ENCODE measurements at places on chromosomes 16 and 17.
A peak's percentile ranks its signal among the peaks of the same experiment; 100 is the strongest.

DNA sequence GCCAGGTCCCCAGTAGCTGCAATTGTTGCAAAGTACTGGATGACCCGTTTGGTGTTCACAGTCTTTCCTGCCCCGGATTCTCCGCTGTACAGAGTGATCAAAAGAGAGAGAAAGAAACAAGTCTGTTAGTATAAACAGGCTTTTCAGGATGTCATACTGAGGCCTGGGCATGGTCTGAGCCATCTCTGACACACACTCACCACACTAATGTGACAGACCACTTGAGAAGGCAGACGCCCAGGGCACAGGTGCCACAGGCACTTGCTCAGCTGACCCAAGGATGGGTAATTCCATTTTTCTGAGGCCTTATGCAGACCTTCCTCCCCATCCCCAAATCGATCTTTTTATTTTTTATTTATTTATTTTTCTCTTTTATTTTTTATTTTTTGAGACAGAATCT lies 7.5 kb downstream of the MYH3 start:
- DNase-seq, result no peak

DNA sequence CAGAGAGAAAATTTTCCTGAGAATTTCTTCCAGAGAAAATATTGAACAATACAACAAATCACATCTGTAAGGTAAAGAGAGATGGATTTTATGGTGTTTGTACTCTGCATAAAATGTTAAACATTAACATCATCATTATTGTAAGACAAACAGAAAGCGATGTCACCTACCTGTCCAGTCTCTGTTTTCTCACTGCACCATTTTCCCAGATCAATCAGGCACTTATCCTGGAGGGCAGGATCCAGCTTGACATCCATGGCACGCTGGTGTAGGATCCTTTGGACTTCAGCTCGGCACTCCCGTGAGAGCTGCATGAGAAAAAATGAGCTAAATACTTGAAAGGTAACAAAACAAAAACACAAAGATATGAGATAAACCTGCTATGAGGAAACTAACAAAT lies 55.9 kb upstream of the CLEC18B start:
- DNase-seq, result no peak

GRCh38 chr16:4660454-4661007 lies 32.8 kb upstream of the NUDT16L1 start:
- DNase-seq, result peak; percentile 93

DNA sequence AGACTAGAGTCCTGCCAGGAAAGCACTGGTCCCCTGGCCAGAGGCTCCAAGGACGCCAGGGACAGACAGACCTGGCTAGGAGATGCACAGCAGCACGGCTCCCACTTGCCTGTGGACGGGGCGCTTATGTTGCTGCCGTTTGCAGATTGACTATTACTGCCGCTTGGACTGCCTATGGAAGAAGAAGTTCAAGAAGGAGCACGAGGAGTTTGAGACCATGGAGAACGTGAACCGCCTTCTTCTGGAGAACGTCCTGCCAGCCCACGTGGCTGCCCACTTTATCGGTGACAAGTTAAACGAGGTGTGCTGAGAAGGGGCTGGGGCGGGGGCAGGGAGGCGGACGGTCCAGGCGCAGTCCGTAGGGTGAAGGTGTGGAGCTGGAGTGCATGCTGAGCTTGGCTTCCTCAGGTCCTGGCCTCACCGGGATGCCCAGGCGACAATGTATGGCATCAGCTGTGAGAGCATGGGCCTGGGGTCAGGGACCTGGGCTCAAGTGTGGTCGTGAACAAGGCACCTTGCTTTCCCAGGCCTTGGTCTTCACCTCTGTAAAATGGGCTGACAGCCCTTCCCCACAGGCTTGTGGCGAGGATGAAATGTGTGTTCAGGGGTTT lies 45.6 kb downstream of the ADCY7 start:
- no peak for DNase-seq

- no peak for DNase-seq
Observed at GRCh38 chr17:80166446-80166845, 3.4 kb upstream of the CARD14 start.

DNA sequence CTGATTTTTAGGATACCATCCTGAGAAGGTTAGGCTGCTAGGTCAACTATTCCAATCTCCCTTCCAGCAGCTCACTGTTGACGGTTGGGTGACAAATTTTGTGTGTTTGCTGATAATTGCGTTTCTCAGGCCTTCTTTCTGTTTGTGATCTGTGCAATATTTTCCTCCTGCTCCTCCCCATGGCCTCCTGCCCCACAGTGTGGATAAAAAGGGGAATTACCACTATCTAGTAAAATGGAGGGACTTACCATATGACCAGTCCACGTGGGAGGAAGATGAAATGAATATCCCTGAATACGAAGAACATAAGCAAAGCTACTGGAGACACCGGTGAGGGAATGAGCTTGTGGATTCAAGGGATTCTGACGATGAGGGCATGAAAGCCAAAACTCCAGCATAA lies 9.2 kb downstream of the CHD3 start:
- no peak for DNase-seq

GRCh38 chr17:72603420-72604242 lies 482.8 kb downstream of the SOX9 start:
- no peak for DNase-seq

DNA sequence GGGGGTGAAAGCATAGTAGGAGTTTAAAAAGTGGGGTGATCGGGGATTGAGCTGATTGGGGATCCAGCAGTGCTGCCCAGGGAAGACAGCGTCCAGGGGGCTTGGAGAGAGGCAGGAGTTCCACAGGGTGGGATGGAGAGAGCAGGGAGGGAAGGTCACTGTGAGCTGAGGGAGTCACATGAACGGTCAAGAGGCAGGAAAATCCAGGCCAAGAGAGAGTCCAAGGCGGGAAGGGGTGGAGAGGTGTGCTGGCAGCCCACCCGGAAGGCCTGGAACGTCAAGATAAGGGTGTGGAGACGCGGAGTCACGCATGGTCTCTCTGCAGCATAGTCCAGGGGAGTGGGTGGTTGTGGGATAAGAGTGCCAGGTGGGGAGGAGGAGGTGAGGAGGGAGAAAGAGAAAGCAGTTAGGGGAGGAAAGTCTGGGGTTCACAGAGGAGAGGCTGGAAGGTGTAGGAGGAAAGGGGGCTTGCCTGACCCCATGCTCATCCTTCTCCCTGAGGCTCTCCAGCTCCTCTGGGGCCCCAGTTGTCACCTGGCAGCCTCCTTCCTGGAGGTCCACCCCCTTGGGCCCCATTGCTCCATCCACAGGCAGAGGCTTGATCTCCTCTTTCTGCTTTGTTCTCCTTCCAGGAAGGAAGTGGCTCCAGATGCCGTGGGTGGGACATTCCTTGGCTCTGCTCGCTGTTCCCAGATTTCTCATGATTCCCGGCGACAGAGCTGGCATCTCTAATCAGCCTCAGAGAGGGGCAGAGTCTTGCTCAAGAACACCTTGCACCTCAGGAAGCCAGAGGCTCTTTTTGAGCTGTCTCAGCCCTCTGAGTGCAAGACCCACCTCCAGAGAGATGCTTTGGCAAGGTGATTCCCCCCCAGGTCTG lies 28.7 kb downstream of the CCR7 start:
- peak; percentile 40 for DNase-seq

GRCh38 chr17:65626451-65626850 lies 65.0 kb upstream of the AXIN2 start:
- no peak for DNase-seq

- no peak for DNase-seq
Observed at GRCh38 chr16:86578611-86579267, 390 bp downstream of the FOXL1 start.

- no peak for DNase-seq
Observed at GRCh38 chr16:3183445-3184139, 4.4 kb upstream of the OR1F1 start.

- peak; percentile 50 for DNase-seq
Observed at GRCh38 chr17:4453812-4454591, 20.3 kb downstream of the SPNS3 start.

DNA sequence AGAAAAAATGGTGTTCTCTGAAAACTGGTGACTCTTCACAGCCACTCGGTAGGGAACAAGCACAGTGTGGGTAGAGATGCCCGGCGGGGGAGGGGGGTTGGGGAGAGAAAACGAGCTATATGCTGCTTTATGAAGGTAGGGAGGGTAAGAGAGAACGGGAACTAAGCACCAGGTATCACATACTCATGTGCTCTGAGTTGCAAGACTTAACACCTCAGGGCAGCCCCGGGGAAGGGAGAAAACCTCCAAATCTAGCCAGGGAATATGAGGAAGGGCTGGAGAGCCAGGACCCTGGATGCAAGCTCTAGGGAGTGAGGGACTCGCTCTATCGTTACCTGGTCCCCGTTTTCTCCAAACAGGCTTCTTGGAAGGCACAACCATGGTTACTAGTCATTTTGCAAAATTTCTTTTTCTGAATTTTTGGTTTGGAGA lies 35.3 kb downstream of the HIC1 start:
- DNase-seq, result no peak

- no peak for DNase-seq
Observed at GRCh38 chr16:67181346-67181745, 2.4 kb downstream of the MATCAP1 start.

DNA sequence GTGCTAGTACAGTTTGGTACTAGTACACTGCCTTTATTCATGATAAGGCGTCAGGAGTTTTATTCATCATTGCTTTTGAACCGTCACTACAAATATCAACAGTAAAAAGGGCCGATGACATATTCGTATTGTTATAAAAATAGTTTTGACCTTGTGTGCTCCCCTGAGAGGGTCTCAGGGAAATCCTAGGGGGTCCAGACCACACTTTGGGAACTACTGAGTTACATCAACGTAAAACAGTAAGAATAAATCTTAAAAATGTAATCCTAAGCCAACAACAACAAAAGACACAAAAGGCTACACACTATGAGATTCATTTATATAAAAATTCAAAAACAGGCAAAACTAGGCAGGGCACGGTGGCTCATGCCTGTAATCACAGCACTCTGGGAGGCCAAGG lies 11.2 kb downstream of the MYH10 start:
- DNase-seq, result no peak

GRCh38 chr17:78127888-78128550 lies 536 bp downstream of the TMC6 start:
- peak; percentile 89 for DNase-seq

GRCh38 chr16:84808826-84809225 lies 11.0 kb upstream of the CRISPLD2 start:
- DNase-seq, result no peak

- DNase-seq, result peak; percentile 29
Observed at GRCh38 chr16:31215287-31216162, 1.4 kb downstream of the PYDC1 start.

DNA sequence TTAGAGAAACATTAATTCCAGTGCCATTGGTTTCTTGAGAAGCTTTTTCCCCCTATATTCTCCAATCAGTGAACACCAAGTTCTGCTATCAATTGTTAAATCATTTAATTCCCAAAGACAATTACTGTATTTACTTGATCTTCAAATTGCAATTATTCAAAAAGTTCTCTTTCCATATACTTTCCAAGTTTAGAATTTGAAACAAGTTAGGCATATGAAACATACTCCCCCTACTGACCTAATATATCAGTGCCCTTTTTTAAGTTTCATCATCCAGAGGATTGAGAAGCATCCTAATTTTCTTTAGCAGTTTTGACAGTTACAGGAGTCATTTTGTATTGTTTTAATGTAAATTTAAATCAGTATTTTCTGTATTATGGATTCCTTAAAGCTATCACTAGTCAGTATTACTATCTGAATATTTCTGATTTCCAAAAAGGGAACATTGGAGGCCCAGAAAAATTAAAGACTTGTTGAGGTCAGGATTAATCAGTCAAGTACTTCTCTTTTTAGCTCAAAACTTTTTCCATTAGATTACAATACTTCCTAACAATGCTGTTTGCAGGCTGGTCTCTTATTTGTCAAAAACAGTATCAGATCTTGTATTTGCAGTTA lies 16.3 kb downstream of the MEIOC start:
- DNase-seq, result no peak

DNA sequence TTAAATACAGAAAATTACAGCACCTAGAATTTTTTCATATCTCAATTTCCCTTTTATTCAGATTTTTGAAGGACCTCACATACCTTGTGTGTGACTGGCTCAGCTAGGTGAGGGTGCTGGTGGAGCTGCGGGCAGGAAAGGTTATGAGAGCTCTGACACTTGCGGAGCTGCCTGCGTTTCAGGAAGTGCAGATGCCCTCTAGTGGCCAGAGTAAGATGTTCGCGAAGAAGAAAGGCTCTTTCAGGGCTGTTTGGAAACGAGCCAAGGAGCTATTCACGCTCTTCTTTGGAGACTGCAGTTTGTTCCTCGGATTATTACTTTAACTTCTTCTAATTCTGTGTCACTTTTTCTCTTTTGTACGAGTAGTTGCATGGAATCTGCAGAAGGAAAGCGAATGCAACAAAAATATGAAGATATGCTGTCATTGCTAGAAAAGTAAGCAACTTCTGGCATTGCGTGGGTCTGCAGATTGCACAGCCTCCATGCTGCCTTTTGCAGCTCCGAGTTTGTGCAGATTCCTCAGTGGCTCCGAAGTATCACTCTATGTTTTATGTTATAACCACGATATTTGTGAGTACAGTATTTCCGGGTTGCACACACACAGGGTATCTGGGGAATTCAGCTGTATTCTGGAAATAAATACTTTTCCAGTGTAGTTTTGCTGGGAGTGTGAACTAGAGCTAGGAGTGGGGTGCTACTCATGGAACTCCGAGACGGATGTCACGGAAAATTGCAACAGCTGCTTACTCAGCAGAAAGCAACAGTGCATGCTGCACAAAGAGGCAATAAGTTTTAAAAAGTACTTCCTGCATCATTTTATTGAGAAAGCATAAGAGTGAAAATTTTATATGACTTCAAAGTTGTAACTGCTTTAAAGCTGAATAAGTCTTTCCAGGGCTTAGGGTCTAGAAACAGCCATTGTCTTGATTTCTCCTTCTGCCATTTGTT lies 46.3 kb downstream of the DNAH9 start:
- DNase-seq, result peak; percentile 75

DNA sequence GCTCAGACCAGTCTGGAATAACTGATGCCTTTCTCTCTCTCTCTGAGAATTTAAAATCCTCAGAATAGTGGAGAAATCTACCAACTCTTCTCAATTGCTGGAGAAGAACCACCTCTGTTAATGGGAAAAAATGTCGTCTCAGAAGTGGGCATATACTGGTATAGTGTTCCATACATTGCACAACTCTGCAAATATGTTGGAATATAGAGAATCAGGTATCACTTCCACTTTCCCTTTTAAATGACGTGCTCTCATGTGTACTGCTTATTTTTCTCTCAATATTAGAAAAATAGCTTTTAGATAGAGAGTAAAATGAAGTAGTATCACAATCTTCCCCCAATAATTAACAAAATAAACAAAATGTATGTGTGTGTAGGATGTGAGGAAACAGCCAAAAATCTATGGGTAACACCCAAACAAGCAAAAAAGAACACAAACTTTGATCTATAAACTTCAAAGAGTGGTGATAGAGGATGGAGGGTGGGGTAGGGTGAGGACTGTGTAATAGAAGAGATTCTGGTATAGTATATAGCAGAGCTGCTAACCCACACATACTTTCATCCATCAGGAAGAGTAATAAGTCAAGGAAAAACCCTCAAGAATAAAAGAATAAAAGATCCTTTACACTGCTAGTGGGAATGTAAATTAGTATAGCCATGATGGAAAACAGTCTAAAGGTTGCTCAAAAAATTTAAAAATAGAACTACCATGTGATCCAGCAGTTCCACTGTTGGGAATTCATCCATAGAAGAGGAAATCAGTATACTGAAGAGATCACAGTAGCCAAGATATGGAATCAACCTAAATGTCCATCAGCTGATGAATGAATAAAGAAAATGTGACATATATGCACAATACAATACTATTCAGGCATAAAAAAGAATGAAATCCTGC lies 46.9 kb downstream of the NFATC3 start:
- DNase-seq, result no peak
